ENCODE measurements at places on chromosomes 13 and 19.

DNA sequence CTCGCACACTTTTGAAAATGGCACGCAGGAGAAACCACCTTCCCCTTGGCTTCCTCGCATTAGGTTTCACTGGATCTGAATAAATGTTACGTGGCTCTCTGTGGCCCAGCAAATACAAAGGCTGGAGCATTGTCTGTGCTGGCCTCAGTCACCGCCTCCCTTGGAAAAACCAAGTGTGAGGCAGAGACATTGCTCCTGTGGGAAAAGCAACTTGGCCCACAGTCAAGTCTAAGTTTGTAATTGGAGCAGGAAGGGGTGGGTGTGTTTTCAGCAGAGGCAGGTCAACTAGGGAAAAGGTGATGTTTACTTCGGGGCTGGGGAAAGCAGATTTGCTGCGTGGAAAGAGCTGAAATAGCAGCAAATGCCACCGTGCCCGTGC lies 101.6 kb downstream of the IRS2 start:
- peak; percentile 78 for DNase-seq

- no peak for DNase-seq
These were observed 14.6 kb downstream of the LSM4 start for GRCh38 chr19:18308051-18308947.

- DNase-seq, result no peak
These were observed 8.2 kb upstream of the CLDN10 start for GRCh38 chr13:95544293-95544692.

DNA sequence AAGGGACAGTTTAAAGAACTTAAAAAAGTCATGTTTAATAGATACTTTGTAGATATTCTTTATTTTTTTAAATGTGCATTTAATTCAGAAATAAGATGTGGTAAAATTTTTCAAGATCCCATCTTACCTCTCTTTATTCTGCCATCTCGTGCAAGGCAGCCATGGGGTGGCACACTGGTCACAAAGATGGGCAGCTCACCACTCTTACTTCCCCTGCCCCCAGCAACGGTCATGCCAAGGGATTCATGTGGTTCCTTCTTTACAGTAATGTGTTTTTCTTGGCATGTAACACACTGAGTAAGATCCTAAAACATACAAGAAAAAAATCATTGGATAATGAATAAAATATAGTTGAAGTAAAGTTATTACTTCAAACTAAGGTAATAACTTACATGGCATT lies 64.2 kb downstream of the LNX2 start:
- DNase-seq, result no peak
